ENCODE measurements at places on chromosomes 7 and 10.

- DNase-seq: no peak
Observed at GRCh38 chr10:133143546-133143945, 16.5 kb upstream of the KNDC1 start.

DNA sequence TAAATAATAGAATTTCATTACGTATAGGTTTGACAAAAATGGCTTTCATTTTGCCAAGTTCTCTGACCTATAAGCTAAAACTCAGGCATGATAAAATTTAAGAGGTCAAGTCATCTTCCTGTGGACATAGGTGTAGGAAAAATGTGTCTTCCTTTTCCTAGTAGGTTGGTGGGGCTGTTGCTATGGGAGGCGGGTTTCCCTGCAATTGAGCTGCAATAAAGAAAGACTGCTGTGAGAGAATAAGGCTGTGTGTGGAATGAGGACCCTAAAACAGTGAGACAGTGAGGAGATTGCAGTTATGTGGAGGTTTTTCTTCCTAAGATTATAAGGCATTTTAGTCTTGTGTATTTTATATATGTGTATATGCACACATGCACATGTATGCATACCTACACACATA lies 13.0 kb upstream of the SEMA3A start:
- DNase-seq: no peak

DNA sequence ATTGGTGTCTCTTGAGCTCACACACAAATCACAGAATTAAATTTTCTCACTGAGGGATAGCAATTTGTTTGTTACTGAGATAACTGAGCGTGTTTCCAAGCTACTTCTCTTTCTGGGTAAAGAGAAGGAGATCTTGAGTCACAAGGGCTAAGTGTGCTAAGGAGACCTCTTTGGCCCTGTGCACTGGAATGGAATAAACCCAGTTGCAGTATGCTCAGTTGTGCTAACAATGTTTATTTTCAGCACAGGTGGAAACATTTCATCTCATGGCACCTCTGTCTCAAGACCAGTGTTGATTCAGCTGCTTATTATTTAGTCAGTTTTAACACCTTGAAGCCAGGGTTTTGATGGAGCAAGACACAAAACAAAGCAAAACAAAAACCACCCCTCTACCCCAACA lies 22.5 kb upstream of the UBE2H start:
- no peak for DNase-seq

DNA sequence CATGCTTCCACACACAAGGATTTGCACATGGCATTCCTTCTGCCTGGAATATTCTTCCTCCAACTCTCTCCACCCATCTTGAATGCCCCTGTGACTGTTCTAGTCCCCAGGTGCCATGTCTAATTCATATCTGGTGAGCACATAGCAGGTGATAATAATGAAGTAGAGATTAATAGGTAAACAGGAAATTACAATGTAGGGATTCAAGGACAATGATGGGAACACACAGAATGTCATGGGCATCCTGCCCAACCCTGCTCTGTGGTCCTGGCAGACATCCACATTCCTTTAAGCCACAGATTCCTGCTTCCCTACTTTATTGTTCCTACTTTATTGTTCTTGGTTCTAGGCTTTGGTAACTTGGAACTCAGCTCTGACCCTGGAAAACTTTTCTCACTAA lies 115.8 kb downstream of the THSD7A start:
- no peak for DNase-seq

- no peak for DNase-seq
Observed at GRCh38 chr7:87709258-87709657, 81.1 kb downstream of the RUNDC3B start.

GRCh38 chr10:60663850-60664249 lies 114.4 kb upstream of the CDK1 start:
- DNase-seq: no peak

- DNase-seq: no peak
Observed at GRCh38 chr10:15227611-15228372, 59.3 kb upstream of the NMT2 start.

GRCh38 chr7:78125884-78126283 lies 327.3 kb downstream of the PHTF2 start:
- no peak for DNase-seq

DNA sequence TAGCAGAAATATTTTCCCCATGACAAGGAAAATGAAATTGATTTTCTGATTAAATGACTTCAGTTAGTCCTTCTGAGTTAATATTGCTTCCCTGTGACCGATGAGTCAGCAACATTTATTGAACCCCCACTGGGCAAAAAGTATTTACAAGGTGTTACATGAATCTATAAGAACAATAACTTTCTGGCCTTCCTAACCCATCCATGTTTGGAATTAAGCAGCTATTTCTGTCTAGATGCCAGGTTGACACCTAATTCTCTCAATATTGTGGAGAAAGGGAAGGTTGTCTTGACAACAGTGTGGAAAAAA lies 112.9 kb upstream of the JAZF1 start:
- DNase-seq: no peak

GRCh38 chr10:103678178-103678526 lies 177.2 kb downstream of the SH3PXD2A start:
- DNase-seq: peak; percentile 79

DNA sequence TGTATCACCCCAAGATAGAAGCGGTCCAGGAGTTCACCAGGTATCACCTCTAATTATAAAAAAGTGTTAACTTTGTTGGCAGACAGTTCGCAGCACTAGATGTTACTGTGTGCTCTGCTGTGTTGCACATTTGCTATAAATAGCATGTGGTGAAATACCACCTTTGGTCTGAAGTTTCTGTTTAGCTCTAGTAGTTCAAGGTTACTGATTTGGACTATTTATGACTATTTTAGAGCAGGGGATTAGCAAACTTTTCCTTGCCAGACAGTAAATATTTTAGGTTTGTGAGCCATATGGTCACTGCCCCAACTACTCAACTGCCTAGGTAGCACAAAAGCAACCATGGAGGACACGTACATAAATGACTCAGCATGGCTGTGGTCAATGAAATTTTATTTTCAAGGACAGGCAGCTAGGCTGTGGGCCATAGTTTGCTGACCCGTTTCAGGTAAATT lies 16.5 kb downstream of the DENND10 start:
- DNase-seq: no peak

DNA sequence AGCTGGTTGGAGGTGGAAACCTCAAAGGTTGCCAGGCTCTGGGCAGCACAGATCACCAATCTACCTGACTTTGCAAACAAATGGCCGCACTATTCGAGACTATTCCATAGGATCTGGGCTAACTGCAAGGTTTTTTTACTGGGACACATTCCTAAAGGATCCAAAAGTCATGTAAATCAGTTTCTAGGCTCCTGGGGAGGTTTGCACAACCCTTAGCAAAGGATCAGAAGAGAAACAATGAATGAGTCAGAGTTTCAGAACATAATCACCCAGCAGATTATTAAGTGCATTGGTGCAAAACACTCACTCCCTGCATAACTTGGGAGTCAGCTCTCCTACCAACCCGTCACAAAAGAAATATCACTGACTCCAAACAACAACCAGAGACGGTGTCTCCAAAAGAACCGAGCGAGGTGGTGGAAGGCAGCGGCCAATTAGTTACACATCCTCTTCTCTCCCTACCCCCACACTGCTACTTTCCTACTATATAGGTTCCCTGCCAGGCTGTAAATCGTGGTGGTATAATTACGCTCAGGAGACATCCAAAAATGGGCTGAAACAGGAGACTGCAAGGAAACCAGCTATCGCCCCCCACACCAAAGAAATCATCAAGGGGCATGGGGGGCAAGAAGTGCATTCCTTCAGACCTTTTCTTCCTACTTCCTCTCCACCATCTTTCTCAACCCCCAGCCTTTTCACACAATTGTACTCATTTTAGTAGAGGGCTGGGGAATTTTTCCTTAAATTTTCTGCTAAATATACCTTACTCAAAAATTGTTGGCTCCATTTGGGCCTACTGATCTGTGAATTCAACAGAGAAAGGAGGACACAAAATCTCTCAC lies 3.2 kb downstream of the UBE2H start:
- no peak for DNase-seq

DNA sequence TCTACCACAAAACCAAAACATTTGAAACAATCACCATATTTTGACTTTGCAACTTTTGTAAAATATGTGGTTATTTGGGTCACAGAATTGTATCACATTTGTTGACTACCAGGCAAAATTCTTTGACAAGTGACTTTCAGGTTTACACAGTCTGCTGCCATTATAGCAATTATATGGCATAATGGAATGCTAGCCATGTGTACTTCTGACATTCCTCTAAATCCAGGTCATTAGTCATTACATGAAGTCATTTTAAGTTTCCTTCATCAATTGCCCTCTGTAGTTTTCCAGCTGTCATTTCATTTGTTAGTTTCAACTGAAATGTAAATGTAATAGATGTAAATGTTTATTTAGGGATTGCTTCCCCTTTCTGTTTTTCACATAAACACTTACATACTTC lies 137.5 kb downstream of the IMMP2L start:
- DNase-seq: no peak

- DNase-seq: no peak
Observed at GRCh38 chr7:1533547-1534329, 3.2 kb downstream of the MAFK start.

- DNase-seq: no peak
Observed at GRCh38 chr10:2476812-2477553, 590.4 kb upstream of the PFKP start.

GRCh38 chr10:1745780-1746456 lies 8.6 kb upstream of the ADARB2 start:
- no peak for DNase-seq

GRCh38 chr7:47047384-47047783 lies 534.5 kb downstream of the TNS3 start:
- no peak for DNase-seq

- DNase-seq: no peak
Observed at GRCh38 chr7:156386097-156386496, 254.5 kb upstream of the RNF32 start.

GRCh38 chr10:77386838-77387237 lies 250.8 kb downstream of the KCNMA1 start:
- DNase-seq: no peak

DNA sequence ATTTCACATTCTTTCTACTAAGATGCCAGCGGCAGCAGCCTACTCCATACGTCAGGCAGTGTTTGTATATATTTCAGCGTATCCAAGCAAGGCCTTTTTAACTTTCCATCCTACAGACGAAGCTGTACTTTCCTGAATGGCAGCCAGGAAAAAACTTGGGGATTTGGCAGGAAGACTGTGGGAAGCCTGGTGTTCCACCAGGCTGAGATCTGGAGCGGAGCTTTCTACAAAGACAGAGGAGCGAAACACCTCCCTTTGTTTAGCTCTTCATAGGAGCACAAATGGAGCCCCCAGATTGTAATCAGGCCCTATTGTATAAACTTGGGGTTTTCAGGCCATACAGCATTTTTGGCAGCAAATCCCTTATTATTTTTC lies 143.8 kb downstream of the TES start:
- DNase-seq: no peak

DNA sequence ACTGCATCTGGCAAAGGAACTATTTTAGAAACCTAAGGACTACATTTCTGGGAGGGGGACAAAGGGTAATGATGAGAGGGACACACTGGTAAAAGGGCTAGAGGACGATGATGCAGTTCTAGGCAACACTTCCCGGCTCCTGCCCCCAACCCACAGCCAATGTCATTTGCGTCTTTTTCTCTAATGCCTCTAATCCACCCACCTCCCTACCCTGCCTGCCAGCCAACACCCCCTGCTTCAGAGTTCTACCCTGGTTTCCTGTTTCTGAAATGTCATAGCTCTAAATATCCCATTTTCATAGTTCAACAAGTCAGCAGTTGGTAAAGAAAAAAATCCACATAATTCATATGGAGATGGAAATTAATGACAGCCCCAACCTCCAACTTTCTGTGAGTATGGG lies 79.0 kb downstream of the KIAA1549 start:
- no peak for DNase-seq

- DNase-seq: no peak
Observed at GRCh38 chr7:139829025-139829774, at the start of gene TBXAS1. TBXAS1 (plus strand) TSS chr7:139829264; CDS start chr7:139829391, 127 bp downstream.

GRCh38 chr7:17558558-17559332 lies 260.3 kb downstream of the AHR start:
- DNase-seq: no peak

- DNase-seq: no peak
Observed at GRCh38 chr7:104137511-104137910, 70.3 kb downstream of the ORC5 start.

DNA sequence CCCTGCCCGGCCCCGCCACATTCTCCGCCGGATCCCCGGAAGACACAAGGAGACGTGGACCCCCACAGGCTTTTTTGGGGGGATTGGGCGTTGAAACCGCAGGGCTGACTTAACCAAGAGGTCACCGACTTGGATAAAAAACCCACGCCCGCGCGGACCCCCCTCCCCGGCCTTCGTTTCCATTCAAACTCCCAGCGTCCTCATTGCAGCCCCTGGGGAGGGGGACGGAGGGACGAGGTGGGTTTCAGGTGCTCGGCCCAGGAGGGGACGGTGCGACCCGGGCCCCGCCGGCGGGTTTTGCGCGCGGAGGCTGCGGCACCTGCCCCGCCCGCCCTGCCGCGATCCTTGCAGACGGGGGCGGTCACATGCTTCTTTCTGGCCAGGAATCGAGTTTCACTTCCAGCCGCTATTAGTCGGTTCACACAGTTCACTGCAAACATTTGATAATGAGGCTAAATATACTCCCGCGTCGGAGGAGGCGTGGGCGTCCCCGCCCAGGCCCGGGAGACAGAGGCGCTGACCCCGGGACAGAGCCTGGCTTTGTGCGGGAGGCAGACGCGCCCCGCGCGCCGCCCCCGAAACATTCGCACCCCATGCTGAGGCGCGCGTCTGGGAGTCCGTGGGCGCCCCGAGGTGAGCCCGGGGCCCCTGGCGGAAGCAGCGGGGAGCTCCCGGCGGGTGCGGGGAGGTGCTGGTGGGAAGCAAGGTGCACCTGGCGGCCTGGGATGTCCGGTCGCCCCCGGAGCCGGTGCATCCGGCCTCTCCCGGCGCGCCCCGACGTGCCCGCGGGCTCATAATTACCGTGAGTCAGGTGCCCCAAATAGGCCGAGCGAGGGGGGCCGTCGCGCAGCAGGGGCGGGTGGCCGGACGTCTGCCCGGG lies 2.7 kb upstream of the PDGFA start:
- DNase-seq: no peak

DNA sequence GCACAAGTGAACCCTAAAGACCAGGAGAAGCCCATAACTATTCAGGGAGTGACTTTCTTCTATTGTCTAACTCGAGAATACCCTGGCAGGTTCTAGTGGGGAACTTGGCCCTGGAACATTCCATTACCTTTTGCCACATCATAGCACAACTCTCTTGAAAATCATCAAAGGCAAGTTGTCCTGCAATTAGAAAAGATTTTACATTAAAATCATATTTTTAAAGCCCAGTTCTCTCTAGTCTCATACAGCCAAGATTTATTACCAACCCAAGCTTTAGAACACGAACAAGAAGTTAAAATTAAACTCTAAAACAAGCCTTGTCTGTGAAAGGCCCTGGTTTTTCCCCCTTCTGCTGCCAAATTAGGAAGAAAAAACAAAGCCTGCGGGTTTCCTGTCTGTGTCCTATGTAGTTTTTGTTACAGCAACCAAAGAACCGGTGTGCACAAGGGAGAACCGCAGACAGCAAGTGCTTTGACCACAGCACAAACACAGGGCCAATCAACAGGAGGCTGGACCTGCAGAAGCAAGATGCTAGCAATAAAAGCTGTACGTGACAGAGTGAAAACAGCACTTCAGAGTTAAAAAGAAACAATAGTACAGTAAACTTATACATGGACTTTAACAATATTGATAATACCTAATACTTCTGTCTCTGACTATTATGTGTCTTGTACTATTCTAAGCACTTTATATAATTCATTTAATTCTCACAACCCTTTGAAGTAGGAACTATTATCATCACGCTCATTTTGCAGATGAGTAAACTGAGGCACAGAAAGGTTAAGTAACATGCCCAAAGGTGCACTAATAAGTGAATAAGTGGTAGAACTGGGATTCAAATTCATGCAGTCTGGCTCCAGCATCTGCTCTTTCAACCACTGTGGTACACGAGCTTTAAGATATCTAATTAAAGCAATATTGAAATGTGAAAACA lies 65.8 kb downstream of the STK17A start:
- DNase-seq: peak; percentile 39

Data from activated T-helper 9 cell treated with anti-CD3 and anti-CD28 coated beads, Interleukin-2, amount 50 U/mL, for 16 hours (primary cell).